ENCODE measurements at places on chromosomes 13 and 19. TPM values are rescaled to one million over a fixed set of nuclear protein-coding genes. Genes with fewer than 3 reads are reported as not detected.

- peak; percentile 59 for DNase-seq
Observed at GRCh38 chr19:44925114-44925891, 10.9 kb downstream of the APOC1 start.

- no peak for DNase-seq
Observed at GRCh38 chr13:50149214-50149613, 134.0 kb downstream of the KCNRG start.

PABPC3 gene
- total RNA-seq = 0.09 TPM

DNA sequence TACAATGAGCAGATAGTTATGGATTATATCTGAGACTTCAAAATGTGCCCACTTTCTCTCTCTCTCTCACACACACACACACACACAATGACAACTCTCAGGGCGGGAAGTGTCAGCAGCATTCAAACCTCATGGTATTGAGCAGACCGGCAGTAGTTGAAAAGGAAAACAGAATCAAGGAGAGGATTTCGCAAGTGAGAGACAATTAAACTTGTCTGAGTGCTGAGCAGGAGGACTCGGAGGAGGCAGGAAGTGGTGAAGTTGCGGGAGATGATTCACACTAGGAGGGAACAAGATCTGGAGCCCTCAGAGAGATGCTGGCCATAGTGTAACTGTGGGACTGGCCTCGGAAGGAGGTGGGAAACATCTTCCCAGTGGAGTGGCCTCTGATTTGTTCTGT is 353.1 kb downstream of the EFNB2 start:
- DNase-seq = no peak

Measured in omental fat pad (tissue), 4 donors.